ENCODE measurements at places on chromosomes 11 and 22. TPM values are rescaled to one million over a fixed set of nuclear protein-coding genes. Genes with fewer than 3 reads are reported as not detected.

GRCh38 chr11:113376156-113376555, 11.4 kb upstream of the ANKK1 start:
- DNase-seq = no peak

DNA sequence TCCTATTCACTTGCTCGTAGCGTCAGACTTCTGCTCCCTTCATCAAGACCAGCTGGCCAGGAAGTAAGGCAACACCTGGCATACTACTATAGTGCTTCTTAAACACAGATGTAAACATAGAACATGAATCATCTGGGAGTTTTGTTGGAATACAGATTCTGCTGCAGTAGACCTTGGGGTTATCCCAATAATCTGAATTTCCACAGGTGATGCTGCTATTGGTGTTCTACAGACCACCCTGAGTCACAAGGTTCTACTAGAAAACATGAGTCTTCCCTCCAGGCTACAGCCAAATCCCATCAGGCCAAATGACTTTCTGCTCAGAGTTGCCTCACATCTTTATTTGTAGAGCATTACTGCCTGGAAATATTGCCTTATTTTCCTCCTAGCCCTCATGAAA, 175.2 kb downstream of the NELL1 start:
- no peak for DNase-seq

Gene APOA5
- not detected for total RNA-seq

Gene NPAS4
- not detected for total RNA-seq

Gene SYT9
- not detected for total RNA-seq
